Stimulated activated CD4-positive, alpha-beta T cell treated with anti-CD3 and anti-CD28 coated beads, Interleukin-12 subunit alpha, Interleukin-12 subunit beta, amount 100 ng/mL, for 24 hours (primary cell): ENCODE measurements at places on chromosomes 7 and 10.
A peak's percentile ranks its signal among the peaks of the same experiment; 100 is the strongest.

DNA sequence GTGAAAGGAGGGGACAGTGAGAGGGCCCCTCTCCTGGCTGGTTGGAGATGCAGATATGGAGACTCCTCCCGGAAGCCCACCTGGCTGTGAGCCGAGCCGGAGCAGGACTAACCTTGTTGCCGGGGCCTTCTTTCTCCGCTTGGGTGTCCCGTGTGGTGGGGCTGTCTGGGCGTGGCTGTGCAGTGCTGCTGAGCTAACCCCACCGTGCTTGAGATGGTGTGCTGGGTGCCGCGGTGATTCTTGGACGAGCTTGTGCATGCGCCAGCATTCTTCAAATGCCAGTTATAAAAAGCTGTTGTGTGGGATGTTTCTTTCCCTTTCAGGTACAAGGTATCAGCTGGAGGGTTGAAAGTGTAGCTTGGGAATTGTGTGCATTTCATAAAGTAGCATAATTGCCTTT is 48.8 kb downstream of the DAGLB start:
- DNase-seq, result no peak

- DNase-seq, result no peak
These were observed 60.0 kb downstream of the WAC start for GRCh38 chr10:28592953-28593352.

DNA sequence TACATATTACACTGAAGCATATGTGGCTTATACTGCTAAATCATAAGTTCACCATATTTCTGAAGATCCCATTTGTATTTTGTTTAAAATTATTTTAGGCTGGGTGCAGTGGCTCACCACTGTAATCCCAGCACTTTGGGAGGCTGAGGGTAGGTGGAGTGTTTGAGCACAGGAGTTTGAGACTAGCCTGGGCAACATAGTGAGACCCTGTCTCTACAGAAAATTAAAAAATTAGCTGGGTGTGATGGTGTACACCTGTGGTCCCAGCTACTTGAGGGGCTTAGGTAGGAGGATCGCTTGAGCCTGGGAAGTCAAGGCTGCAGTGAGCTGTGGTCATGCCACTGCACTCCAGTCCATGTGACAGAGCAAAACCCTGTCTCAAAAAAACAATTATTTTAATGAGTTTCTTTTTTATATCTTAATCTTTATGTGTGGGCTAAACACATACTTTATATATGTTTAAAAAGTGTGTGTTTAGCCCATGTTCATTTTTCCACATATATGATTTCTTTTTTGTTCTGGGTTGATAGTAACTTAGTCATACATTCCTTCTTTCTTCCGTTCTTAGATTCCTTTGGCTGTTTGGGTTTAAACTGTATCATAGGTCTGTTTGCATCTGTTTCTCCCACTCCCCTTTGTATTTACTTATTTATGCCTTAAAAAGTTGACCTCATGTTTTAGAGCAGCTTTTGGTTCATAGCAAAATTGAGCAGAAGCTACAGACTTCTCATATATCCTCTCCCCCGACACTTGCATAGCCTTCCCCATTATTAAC is 33.5 kb downstream of the RSBN1L start:
- no peak for DNase-seq

DNA sequence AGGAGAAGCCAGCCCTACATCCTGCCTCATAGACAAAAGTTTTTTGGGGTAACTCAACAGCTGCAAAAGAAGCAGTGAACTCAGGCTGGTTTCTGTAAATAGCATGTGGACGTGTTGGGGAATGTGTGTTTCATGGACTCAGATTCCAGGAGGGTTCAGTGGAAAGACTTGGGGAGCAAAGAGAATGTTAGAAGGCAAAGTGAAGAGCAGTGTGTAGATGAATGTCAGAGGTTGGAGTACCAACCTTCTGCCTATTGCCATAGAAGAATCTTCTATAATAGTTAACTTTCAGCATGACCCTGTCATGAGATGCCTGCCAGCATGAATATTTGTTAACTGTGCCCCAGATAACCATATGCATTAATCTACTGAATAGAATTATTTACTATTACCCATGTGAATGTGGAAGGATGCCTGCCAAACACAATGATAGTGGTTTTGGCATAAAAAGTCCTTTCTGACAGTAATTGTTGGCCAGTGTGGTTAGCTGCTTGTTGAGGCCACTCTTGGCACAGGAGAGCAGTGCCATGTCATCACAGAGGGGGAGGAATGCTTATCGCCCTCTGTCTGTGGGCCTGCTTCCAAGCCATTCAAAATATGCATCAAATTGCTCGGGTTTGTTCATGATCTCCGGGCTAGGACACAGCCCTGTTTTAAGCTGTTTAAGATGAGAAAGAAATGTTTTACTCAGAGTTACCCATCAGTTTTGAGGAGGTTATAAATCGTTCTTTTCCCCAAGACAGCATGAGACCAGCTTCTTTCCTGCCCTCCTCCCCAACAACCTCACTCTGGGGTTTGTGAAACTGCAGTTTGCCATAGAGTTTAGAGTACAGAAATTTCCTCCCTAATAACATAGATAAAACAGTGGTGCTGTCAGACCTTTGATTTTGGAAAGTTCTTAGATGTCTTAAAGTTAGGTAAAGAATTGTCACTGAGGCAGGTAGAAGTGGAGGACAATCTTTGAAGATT is 165.3 kb downstream of the WNT2 start:
- DNase-seq, result no peak

DNA sequence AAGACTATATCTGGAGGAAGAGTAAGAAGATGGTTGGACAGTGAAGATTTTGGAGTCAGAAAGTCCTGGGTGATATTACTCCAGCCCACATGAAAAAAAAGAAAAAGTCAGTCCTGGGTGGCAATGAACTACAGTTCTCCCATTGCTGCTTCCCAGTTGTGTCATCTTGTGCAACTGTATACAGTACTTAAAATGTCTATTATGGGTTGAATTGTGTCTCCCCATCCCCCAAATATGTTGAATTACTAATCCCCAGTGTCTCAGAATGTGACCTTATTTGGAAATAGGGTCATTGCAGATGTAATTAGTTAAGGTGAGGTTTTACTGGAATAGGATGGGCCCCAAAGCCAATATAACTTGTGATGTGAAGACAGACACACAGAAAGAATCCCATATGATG is 15.6 kb downstream of the SEC23IP start:
- DNase-seq, result no peak

- no peak for DNase-seq
These were observed 1.5 kb downstream of the FAM13C start for GRCh38 chr10:59360605-59361405.

DNA sequence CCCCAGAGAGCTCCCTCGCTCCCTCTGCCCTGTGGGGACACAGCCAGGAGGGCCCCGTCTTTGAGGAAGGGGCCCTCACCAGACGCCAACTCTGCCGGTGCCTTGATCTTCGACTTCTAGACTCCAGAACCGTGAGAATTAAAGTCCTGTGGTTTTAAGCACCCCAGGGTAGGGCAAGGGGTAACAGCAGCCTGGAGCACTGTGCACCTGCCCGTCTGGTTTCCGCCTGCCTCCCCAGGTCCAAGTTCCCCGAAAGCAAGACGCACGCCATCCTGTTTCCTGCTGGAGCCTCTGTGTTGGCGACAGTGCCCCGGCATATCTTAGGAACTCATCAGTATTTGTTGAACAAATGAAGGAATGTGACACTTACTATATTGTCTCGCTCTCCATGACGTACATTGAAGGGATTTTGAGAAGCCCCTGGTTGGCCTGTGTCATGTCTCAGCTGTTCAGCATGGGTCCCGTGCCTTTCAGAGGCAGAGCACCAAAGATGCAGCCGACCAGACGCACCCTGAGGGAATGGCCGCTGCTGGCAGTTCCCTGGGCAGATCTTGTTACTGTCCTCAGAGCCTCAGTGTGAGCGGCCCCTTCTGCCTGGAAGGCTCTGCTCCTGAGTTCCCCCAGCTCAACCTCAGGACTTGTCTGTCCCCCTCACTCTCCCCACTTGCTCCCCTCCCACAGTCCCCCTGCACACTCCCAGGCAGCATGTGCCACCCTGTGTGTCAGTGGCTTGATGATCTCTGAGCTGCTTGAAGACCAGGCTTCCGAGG is 226.2 kb downstream of the TCERG1L start:
- no peak for DNase-seq

- no peak for DNase-seq
These were observed 22.4 kb downstream of the GATA3 start for GRCh38 chr10:8076933-8077332.

- DNase-seq, result no peak
These were observed 68.1 kb downstream of the MAD1L1 start for GRCh38 chr7:2164646-2165045.

DNA sequence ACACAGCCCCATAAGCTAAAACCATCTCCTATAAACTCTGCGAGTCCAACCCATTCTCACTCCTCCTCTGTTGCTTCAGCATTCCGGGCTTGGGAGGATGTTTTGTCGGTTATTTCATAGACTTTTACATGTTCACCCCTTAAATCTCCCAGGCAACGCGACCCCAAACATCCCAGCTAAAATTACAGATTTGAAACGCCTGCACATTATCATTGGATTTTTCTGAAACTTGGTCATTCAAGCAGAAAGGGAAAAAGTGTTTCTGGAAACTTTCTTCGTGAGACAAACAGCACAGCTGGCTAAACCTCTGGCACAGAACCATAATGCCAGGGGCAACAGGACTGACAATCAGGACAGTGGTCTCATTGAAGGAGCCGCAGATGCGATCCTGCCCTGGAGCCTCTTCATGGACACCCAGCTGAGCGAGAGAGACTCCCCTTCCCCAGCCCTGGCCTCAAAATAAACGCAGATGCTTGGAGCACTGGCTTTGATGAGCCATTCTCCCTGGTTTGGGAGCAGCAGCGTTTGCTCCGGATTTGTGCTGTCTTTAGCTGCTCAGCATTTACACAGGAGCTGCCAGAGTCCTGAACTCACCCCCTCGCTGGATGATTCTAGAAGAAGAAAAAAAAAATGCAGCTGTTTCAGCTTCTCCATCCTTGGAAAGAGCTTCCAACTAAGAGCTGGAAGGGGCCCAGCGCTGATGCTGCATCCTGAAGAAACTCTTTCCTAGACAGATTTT is 30.1 kb downstream of the AFAP1L2 start:
- no peak for DNase-seq

DNA sequence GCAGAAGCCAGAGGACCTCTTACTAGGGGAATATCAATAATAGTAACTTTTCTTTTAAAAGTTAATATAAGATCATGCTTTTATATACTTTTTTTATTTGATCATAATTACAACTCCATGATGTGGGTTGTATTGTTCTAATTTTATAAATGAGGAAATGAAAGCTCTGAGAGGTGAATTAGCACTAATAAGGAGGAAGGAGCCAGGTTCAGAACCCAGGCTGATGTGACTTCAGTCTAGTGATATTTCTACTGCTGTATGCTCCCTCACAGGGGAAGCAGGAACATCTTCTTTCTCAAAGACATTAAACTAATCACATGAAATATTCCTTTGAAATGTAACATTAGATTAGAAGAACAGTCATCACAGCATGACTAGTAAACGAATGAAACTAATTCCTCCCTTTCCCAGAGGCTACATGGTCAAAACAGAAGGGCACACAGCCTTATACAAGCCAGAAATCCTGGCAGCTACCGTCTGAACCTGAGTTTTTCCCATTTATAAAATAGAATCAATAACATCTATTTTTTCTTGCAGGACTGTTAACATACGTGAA is 81.4 kb upstream of the GJD4 start:
- DNase-seq, result no peak

GRCh38 chr7:105339404-105340323 is 49.1 kb downstream of the SRPK2 start:
- DNase-seq, result no peak

GRCh38 chr10:5666008-5666840 is at the start of gene ASB13:
TSS of gene ASB13 (minus strand) at chr10:5666595. CDS start at chr10:5666551, 44 bp downstream.
- DNase-seq, result peak; percentile 42

- DNase-seq, result no peak
These were observed 35.0 kb upstream of the GIMAP8 start for GRCh38 chr7:150415161-150416153.

- DNase-seq, result no peak
These were observed 58.6 kb downstream of the LOXL4 start for GRCh38 chr10:98209441-98209840.

DNA sequence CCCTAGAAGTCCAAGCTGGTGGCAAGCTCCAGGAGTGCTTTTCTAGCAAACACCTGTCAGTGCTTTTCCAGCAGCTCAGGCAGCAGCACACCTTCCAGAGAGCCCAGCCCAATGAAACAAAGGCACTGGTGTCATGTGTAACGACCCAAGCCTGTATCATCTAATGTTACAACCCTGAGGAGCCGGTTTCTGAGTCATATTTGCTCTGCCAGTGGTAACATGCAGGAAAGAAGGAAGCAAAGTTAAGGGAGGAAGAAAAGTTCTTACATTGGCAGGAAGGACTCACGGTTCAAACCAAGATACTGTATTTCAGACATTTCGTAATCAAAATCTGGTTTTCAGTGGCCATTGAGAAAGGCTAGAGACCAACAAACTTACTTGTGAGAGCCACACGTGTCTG is at the start of gene ANKRD22:
Gene ANKRD22, minus strand, starts transcription at position 139 of the 400 bp plus-strand sequence. CDS start 237 bp downstream, outside the sequence.
- no peak for DNase-seq
